Calu3 (cell line): ENCODE measurements at places on chromosomes 11 and 22.

GRCh38 chr22:39016592-39016991 is 2.5 kb downstream of the APOBEC3C start:
- DNase-seq = no peak

DNA sequence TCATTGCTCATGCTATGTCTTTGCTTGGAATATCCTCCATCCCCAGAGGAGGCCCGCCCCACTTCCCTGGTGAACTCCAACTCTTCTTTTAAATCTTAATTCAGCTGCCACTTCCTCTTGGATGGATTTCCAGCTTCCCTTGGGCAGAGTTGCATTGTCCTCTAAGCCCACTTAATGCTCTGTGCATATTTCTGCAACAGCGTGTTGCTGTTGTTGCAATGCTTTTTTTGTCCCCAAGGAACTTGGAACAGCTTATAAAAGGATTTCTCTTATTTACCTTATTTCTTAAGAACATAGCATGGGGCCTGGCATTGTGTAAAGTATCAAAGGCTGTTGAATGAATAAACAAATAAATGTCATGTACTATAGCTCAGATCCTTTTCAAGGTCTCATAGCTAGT is 507.4 kb downstream of the METTL15 start:
- no peak for DNase-seq

DNA sequence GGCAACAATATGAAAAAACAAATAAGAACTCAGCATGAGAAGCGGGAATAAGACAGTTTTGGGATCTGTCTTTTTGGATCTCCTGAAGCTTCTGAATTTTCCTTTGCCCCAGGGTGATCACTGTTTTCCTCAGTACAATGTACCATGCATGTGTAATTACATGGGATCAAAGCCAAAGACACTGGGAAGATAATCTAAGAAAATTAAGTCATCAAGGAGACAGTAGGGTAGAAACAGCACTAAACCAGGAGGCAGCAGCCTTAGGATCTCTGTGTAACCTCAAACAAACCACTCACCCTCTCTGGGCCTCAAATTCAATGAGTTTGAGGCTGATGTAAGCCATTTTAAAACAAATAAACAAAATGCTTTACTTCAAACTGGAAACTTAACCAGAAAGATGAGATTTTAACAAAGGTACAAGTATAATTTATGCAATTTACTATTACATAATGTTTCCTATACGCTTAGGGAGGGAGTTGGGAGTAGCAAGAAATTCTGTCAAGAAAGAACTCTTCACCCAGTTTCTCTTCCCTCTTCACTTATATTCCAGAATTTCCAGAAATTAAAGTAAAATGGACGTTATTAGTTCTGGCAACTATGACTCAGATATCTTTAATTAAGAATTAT is 77.0 kb downstream of the RAB30 start:
- DNase-seq = no peak

DNA sequence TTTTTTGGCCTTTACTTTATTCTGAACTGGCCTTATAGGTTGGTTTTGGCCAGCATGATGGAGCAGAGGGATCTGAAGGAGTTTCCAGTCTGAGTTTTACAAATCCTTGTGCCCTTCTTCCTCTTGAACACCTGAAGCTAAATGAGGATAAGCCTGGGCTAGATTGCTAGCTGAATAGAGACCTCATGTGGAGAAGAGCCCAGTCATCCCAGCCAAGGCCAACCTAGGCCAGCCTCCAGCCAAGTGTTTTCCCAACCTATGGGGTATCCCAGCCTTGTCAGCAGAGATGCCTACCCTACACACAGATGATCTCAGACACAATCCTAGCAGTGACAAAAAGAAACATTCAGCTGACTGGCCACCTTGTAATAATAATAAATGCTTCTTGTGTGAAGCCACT is 966 bp upstream of the CASP12 start:
- DNase-seq = no peak

DNA sequence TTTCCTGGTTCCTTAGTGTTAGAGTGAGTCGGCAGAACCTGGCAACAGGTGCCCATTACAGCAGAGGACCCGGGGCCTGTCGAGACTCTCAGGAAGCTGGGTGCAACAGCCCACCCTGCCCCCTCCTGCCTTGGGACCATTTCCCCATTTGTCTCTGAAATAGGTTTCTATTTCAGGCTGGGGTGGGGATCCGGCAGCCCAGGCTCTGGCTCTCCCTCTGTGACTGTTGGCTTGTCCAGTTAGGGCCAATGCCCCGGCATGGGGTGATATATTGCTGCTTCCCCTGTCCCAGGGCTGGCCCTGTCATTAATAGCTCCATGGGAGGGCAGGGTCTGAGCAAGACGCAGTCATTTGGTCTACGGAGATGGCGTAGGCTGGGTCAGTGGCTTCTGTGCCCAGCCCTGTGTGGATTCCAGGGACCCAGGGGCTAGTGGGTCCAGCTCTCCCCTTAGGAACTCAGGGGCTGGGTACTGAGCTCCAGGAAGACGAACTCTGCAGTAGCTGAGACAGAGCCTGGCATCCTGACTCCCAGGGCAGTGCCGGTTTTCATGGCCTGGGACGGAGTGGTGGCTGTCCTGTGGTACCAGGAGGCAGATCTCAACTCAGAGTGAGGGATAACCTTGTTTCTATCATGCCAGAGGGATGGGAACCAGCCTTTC is 2.7 kb downstream of the P2RY6 start:
- DNase-seq = no peak

DNA sequence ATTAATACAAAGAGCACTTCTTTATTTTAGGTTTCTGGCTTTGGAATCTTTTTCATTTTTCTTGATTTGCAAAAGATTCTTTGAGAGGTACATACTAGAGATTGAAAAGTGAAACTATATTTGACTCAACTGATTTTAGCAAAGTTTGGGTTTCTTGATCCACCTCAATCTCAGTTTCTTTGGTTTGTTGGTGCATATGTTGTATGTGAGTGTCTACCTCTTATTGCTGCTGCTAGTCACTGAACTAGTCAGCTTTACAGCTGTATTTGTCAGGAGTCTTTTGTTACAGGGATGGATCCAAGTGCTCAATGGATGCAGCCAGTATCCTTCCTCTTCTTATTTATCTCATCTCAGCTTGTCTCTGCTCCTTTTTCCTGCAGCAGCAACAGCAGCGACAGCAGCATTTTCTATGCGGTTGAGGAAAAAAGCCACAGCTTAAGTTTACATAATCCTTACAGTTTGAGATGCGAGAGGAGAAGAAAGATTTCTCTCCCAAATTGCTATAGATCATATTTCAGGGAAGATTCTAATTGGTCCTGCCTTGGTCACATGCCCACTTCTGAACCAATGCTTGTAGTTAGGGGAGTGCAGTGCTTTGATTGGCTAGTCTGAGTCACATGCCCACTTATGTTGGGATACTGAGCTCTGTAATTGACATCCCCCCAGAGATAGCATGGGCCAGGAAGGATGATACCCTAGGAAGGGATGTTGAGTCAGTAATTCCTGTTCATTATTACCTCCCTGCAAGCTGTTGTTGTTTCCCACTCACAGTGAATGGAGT is 10.0 kb upstream of the ZNRF3 start:
- no peak for DNase-seq

DNA sequence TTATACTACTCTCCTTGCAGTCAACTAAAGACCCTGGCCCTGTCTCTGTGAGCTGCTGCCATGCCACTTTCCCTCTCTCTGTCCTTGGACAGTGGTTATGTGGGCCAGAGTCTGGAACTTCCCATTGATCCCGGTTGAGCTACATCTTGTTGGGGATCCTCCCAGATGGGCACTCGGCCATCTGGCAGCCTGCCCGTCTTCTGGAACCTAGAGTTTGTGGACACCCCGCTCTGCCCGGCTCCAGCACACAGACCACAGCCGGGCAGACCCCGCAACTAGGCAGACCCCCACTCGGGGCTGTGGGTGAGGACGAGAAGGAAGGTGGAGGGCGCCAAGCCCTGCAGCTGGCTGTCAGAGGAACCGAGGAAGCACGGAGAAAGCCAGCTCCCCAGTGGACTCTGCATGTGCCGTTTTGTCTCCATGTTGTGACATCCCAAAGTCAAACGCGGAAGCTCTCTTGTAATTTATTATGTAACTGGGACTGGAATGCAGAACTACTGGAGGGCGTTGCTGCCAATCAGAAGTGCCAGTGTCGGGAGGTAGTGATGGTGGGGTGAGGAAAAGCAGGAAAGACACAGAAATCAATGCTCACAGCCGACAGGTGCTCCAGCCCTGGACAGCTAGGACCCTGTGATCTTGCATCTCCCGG is 207.7 kb downstream of the CEP164 start:
- peak; percentile 7 for DNase-seq

- no peak for DNase-seq
Measured at GRCh38 chr11:124041254-124041653, at the start of gene OR10G7. TSS of gene OR10G7 (minus strand) at chr11:124041325. CDS start at chr11:124039001, 2,324 bp downstream.

DNA sequence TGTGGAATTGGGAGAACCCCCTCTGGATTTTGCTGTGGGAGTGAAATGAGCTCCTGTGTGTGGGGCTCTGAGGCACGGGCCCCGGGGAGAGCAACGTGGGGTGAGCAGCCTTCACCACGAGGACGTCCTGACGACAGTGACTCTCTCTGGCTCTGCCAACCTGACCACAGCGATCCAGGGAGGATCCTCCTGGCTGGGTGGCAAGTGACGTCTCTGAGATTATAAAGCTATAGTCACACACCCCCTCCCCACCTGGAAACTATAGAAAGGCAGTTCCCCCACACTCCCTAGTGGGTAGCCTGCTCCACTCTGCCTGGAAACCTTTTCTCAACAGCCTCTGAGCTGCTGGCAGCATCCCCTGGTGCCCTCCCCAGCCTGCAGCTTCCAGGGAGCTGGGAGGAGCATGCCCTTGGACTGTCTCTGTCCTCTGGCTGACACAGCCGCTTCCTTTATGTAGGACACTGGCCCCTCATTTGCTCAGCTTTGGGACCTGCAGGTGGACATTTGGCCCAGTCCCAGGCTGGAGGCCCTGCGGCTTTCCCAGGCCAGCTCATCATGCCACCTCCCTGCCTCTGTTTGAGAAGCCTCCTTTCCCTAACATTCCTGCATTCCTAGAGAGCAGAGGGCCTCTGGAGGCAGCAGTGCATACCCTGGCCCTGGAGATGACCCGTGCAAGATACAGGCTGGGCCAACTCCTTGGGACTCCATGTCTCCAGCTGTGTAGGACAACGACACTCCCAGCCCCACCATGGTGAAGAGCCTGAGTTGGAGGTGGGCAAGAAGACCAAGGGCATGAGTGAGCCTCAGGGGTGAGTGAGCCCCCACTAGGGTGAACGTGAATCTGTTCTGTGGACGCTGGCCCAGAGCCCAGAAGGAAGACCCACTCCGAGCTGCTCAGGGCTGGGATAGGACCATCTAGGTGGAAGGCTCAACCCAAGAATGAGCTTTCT is 314.0 kb downstream of the NTM start:
- no peak for DNase-seq

DNA sequence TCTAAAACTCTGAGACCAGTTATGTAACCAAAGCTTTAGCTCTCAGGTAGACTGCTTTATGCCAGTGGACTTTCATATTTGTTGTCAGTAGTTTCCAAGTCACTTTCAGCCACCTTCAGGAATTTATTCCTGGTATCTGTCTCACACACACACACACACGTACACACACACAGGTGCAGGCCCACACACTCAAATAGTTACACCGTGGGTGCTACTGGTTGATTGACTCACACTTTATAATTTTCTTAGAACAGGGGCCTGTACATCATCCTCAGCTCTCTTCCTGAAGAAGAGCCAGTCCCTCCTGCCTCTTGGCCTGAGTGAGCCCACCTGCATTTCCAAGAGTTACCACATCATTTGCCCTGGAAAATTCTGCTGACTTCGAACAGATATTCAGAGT is 555.2 kb downstream of the SOX6 start:
- DNase-seq = no peak

- DNase-seq = no peak
Measured at GRCh38 chr11:72700146-72700545, 25.9 kb upstream of the PDE2A start.

GRCh38 chr22:36443198-36443770 is 38.2 kb downstream of the TXN2 start:
- DNase-seq = no peak

DNA sequence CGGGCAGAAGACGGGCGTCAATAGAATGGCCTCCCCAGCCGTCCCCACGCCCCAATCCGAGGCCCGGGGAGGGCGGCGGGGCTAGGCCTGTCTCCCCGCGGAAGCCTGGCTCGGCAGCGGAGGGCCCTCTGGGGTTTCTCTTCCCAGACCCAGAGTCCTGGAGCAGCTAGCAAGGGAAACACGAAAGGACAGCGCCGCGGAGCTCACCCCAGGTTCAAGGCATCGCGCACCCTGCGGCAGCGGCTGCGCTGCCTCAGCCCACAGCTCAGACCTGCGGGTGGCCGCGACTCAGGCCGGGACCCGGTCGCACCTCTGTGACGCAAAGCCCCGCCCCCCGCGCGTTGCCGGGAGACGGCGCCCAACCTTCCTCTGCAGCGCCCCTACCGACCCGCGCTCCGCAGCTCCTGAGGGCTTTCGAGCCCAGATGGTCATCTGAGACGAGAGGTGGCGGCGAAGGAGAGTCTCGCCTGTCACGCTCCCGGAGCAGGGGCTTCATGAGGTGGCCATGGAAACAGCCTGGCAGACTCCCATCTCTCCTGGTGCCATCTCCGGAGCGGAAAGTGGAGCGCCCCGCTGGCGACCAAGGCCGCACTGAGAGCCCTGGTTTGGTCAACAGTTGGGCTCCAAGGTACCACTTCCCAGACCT is at the start of gene RNF141:
Gene RNF141, minus strand, starts transcription at position 273 of the 646 bp plus-strand sequence. CDS start 7,029 bp downstream, outside the sequence.
- peak; percentile 99 for DNase-seq

- no peak for DNase-seq
Measured at GRCh38 chr11:32891657-32892354, 805 bp upstream of the QSER1 start.

DNA sequence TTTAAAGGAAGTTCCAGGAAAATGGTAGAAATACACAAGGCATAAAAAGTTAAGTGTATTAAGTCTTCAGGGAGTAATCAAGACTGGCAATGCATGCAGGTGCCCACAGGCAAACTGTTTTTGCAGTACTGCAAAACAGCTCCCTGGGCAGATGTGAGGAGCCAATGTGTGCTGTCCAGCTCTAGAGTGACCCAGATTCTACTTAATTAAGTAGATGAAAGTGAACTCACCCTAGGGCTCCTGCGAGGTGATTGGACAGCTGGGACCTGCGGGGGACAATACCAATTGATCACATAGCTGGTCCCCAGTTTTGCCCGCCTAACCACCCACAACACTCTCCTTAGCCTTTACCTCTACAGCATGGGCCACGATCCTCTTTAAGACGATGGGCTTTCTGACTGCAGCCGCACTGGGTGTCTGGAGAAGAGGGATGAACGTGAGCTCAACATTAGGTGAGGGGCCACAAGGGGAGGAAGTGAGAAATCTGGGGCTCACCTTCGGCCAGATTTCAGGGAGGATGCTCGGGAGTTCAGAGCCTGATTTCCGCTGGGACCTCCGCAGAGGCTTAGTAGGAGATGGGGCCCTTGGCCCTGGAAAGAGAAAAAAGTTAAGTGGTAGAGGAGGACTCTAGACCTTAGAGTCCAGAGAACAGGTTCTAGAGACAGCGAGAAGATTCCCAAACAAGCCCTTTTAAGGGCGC is 556 bp downstream of the CDCA5 start:
- no peak for DNase-seq

GRCh38 chr22:43216738-43217137 is 29.8 kb upstream of the TTLL12 start:
- DNase-seq = no peak
